ENCODE measurements at places on chromosomes 2 and 18.

- DNase-seq, result no peak
Observed at GRCh38 chr2:86570059-86570458, 6.8 kb upstream of the CHMP3 start.

- DNase-seq, result peak; percentile 42
Observed at GRCh38 chr2:112033600-112033999, 21.5 kb upstream of the TMEM87B start.

GRCh38 chr2:216918088-216918680 is 58.3 kb upstream of the TNP1 start:
- DNase-seq, result no peak

DNA sequence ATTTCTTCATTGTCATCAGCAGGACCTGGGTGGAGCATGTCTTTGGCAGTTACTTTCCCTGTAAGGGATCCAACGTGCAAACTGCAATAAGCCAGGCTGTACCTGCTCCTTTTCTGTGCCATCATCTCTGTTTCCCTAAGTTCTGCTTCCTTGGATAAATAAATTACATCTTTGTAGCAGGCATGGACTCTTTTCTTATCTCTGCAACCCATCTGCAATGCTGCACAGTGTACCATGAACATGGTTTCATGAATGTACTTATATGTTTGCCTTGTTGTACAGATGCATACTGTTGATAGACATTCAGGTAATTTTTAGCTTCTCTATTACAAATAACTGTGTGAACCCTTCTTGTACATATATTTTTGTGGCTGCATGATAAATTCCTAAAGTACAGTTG is 616.7 kb upstream of the PIK3C3 start:
- DNase-seq, result no peak

DNA sequence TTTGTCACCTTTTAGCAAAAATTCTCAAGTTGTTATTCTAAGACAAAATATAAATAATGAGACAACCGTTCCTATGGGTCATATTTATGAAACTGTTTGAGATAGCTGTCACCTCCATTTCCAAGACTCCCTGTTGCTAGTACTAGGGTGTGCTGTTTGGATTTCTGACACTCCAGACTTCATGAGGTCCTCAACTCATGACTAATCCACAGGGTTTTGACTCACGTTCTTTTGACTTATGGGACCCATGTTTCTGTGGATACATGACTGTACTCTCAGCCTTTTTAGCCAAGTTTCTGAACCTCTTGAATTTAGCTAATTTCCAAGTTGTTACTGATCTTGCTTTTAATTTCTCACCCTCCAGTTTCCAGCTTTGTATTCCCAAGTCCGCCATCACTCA is 178.7 kb upstream of the FAM98A start:
- DNase-seq, result no peak
